COLO829 (cell line): ENCODE measurements at places on chromosomes 2 and 18.
A peak's percentile ranks its signal among the peaks of the same experiment; 100 is the strongest.

GRCh38 chr2:128028668-128029054 lies 802 bp upstream of the SAP130 start:
- DNase-seq, result no peak

DNA sequence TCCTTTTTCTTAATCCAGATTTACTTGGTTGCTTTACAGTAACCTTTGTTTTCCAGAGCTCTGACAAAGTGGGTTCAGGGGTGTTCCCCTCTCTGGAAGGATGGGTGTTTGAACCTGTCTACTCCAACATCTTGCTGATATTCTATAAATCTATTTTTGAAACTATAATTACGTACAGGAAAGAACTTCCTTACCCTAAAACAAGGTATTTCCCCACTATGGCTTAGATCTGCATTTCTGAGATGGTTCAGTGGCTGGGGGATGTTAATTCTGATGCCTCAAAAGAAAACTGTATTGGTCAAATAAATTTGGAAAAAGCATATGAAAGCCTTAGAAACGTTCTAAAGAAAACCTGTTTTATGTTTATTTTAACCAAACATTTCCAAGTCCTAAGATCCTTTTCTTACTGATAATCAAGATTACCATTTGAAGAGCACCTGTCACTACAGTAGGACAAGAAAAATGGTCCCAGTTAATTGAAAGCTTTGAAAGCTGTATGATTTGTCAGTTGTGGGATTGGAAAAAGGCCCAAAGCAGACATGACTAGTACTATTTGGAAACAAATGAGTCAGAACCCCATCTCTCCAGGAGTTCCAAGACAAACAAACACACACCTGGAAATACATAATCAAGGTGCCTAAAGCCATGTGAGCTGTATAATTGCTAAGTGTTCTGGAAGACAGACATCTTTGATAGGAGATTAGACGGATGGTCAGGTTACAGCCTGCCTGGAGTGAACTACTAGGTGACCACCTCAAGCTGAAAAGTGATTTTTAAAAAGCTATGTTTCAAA lies 57.5 kb downstream of the KDM3A start:
- no peak for DNase-seq

GRCh38 chr2:178115271-178115670 lies 3.0 kb downstream of the RBM45 start:
- no peak for DNase-seq

DNA sequence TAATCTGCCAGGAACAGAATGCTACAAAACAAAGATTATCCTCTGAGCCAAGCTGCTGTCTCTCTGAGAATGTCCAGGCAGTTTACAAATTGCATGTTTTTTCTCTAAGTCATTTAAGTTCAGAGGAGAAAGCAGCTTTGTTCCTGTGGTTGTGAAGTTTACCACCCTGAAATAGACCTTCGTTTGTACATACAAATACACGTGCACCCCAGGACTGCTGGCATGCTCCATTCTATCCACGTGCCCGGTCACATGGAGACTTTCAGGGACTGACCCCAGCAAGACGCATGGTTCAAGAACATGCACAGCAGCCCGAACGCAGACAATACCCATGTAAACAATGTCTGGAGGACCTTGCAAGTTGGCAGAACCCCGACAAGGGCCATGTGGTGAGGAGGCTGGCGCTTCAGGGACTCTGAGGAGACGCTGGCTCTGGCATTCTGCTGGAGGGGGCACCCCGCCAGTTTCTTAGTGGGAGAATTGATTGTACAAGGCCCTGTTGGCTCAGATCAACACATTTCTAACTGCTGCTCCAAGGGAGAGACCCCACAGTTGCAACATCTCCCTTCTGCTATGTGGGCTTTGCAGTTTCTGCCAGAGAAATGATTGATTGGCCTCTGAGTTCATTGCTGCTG lies 33.3 kb downstream of the FAM178B start:
- DNase-seq, result peak; percentile 59

DNA sequence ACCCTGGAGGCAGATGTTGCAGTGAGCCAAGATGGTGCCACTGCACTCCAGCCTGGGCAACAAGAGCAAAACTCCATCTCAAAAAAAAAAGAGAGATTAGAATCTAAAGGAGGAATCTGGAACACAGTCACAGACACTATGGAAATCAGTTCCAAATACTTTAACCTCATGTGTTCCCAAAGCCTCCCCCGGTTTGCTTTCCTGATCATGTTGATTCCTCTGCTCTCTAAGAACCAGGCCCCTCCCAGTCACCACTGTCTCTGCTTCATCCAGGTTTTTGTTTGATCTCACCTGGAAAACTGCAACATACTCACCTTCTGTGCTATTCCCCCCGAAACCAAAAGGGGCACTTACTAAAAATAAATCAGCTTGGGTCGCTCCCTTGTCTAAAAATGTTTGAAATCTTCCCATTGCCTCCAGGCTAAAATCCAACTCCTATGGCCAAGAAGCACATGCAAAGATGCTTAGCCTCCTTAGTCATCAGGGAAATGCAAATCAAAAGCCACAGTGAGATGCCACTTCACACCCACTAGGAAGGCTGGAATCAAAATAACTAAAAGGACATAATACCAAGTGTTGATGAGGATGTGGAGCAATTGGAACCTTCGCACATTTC lies 6.2 kb upstream of the NEU2 start:
- no peak for DNase-seq

DNA sequence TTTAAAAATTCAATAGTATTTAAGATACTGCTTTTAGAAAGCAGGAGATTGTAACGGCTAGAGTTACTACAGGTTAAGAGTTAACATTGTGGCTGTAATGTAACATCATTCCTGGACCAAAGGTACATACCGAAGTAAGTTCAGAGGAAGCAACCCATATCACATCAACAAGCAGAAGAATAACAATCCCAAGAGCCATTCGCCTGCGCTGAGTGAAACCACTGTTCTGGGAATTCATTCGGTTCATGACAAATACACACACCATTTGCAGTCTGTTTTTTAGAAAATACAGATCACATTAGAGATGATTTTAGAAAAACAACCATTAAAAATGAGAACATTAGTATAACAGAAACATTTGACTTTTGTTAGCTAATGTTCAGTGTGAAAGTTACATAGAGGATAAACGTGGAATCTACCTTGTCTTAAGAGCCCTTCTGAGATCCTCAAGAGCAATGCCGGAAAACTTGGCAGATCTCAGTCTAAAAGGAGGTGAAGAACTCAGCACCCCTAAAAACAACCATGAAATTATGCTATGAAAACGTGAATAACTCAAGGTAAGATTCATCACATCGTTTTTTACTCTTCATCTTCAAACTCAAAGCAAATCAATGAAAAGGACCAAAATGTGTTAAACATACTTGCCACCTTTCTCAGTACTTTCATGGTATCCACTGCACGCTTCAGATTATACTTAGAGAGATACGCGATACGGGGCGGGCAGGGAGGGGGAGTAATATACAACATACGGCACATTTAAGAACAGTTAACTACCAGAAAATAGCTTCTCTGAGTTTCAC lies 1.2 kb downstream of the SLC35F5 start:
- no peak for DNase-seq

GRCh38 chr2:223464071-223464470 lies 138.1 kb downstream of the SCG2 start:
- no peak for DNase-seq
